Esophagus muscularis mucosa (tissue), 4 donors: ENCODE measurements at places on chromosomes 7 and 10. TPM values are rescaled to one million over a fixed set of nuclear protein-coding genes. Genes with fewer than 3 reads are reported as not detected.

Gene ZC3HAV1L
- total RNA-seq, result 7.0 TPM

Gene GNG11
- total RNA-seq, result 19.9 TPM

Gene USP6NL
- 10.4 TPM for total RNA-seq

Gene UNC5B
- total RNA-seq, result 2.1 TPM

Gene SEMA4G
- total RNA-seq, result 1.7 TPM

- H3K27ac ChIP-seq, result no peak overlapping the region
- H3K4me1 ChIP-seq, result no peaks in the 10 kb centered on the region
- H3K4me3 ChIP-seq, result no peak overlapping the region
- no peaks in the 10 kb centered on the region for H3K27me3 ChIP-seq
- DNase-seq, result no peak
- H3K36me3 ChIP-seq, result no peaks in the 10 kb centered on the region
Measured at GRCh38 chr10:3365630-3366029, 193.0 kb upstream of the PITRM1 start.

GRCh38 chr7:10192074-10192473 is 781.6 kb upstream of the PHF14 start:
- no peak overlapping the region for H3K27ac ChIP-seq
- H3K36me3 ChIP-seq, result no peaks in the 10 kb centered on the region
- no peak for DNase-seq
- H3K4me1 ChIP-seq, result peaks cover 5% of the 10 kb centered on the region
- no peak overlapping the region for H3K4me3 ChIP-seq
- H3K27me3 ChIP-seq, result no peaks in the 10 kb centered on the region

DNA sequence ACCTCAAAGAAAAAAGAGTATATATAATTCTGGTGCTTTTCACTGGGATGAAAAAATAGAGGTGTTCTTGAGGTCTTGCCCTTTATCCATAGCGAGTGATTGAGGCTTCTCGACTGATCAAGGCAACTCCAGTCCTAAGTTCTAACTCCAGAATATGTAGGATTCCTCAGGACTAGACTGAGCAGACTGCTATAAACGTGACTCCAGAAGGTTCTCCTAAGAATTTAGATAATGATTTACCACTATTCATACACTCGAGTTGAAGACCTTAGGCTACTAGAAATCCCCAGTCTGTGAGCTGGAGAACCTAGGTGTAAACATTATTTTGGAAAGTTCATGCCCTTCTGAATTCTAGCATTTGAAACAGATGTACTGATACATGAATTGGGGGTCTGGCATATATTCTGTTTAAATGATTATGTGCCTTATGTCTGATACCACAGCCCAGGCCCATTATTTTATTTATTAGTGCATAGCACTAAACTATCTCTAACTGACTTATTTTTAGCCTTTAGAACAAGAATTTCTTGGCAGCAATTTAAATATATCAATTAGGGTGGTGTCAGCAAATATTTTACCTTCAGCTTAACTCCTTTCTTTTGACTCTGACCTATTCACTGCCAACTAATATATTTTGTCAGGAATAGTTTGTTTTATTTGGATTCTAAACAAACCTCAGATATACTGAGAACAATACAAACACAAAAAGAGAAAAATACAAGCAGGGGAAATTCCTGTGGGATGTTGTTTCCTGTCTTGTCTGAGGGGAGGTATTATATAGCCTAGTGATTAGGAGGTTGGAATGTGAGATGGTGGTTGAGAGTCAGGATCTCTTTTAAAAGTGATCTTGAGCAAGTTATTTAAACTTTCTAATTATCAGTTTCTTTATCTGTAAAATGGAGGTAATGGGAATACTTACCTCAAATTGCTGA is 75.8 kb downstream of the PODXL start:
- no peak overlapping the region for H3K4me3 ChIP-seq
- no peak overlapping the region for H3K27ac ChIP-seq
- DNase-seq, result no peak
- H3K4me1 ChIP-seq, result peaks cover 4% of the 10 kb centered on the region
- no peaks in the 10 kb centered on the region for H3K27me3 ChIP-seq
- H3K36me3 ChIP-seq, result peaks cover 27% of the 10 kb centered on the region

DNA sequence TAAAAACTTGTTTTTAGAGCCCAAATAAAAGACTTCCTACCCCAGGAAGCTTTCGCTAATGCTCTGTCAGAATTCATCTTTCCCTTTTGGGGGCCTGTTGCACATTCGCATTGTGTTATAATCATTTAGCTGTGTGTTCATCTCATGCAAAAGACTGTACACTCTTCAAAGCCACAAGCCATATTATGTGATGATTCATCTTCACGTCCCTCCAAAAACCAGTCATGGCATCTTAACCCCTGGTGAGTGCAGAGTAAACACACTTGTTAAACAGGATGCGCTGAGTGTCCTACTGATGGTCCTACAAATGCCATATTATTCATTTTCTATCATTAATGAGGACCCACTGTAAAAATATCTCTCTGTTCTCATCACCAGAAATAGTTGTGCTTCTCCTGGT is 235.4 kb downstream of the KIAA1217 start:
- peaks cover 14% of the 10 kb centered on the region for H3K4me1 ChIP-seq
- no peak overlapping the region for H3K4me3 ChIP-seq
- DNase-seq, result no peak
- H3K27me3 ChIP-seq, result no peaks in the 10 kb centered on the region

GRCh38 chr7:111050875-111051416 is 40.0 kb upstream of the LRRN3 start:
- no peak overlapping the region for H3K4me3 ChIP-seq
- H3K27me3 ChIP-seq, result no peaks in the 10 kb centered on the region
- no peak overlapping the region for H3K27ac ChIP-seq
- no peaks in the 10 kb centered on the region for H3K4me1 ChIP-seq
- no peaks in the 10 kb centered on the region for H3K36me3 ChIP-seq

DNA sequence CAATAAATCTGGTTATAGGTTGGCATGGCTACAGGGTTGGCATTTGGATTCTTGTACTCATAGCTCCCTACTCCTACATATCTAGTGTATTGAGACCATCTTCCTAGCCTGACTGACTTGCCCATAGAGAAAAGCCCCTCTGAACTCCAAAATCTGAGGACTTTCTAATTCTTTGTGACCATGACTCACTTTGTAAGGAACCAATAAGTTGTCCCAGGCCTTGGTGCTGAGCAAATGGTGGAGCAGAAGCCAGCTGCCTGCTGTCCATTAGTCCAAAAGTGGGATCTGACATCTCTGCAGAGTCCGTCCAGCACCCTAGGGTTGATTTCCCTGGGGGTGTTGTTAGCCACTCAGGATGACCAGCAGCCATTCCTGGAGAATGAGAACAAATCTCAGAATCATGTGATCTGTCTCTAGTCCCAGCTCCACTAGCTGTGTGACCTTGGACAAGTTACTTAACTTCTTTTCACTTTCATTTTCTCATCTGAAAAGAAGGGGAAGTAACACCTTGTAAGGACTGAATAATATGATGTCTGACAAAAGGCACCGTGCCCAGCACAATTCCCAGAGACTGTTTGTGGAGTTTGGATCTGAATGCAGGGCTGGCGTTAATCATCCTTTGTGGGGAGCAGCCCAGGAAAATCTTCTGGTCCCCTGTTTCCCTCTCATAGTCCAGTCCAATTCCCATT is 44.1 kb downstream of the MTURN start:
- no peak overlapping the region for H3K27ac ChIP-seq
- no peak overlapping the region for H3K4me3 ChIP-seq
- peaks cover 80% of the 10 kb centered on the region for H3K4me1 ChIP-seq
- no peaks in the 10 kb centered on the region for H3K27me3 ChIP-seq
- DNase-seq, result no peak

DNA sequence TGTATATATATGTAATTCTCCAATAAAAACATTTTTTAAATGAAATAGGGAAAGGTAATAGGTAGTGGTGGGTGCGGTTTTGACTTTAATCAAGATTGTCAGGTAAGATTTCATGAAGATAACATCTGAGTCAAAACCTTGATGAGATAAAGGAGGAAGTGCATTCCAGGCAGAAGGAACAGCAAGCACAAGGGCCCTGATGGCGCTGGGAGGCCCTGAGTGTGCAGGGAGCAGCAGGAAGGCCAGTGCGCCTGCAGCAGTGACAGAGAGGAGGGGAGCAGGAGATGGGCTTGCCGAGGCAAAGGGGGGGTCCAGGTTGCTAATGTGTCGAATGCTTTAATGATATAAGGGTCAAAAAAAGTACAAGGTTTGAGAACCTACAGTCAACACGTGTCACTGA is 69.8 kb downstream of the GNA12 start:
- no peak for DNase-seq
- H3K27ac ChIP-seq, result no peak overlapping the region
- no peaks in the 10 kb centered on the region for H3K36me3 ChIP-seq
- no peak overlapping the region for H3K4me3 ChIP-seq
- H3K4me1 ChIP-seq, result no peaks in the 10 kb centered on the region
- no peaks in the 10 kb centered on the region for H3K27me3 ChIP-seq

GRCh38 chr7:325051-325798 is 35.3 kb downstream of the FOXL3 start:
- H3K27ac ChIP-seq, result no peak overlapping the region
- no peak overlapping the region for H3K4me3 ChIP-seq
- H3K36me3 ChIP-seq, result no peaks in the 10 kb centered on the region
- H3K4me1 ChIP-seq, result peaks cover 13% of the 10 kb centered on the region

DNA sequence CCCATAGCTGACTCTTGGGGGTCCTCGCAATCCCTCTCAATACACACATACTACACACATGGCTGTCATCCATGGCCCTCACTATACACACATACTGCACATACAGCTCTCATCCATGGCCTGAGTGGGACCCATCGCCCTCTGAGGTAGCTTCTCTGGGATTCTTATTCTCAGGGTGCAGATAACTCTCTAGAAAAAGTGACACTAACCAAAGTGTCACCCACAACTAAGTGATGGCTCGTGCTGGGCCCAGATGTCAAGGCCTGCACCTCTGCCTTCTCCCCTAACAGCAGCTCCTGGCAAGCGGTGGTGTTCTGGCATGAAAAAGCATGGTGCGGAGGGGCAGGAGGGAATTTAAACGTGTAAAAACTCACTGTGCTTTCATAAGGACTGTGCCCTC is 62.7 kb upstream of the ZPBP start:
- H3K27me3 ChIP-seq, result peaks cover 10% of the 10 kb centered on the region
- DNase-seq, result no peak
- no peaks in the 10 kb centered on the region for H3K4me1 ChIP-seq
- no peaks in the 10 kb centered on the region for H3K36me3 ChIP-seq

DNA sequence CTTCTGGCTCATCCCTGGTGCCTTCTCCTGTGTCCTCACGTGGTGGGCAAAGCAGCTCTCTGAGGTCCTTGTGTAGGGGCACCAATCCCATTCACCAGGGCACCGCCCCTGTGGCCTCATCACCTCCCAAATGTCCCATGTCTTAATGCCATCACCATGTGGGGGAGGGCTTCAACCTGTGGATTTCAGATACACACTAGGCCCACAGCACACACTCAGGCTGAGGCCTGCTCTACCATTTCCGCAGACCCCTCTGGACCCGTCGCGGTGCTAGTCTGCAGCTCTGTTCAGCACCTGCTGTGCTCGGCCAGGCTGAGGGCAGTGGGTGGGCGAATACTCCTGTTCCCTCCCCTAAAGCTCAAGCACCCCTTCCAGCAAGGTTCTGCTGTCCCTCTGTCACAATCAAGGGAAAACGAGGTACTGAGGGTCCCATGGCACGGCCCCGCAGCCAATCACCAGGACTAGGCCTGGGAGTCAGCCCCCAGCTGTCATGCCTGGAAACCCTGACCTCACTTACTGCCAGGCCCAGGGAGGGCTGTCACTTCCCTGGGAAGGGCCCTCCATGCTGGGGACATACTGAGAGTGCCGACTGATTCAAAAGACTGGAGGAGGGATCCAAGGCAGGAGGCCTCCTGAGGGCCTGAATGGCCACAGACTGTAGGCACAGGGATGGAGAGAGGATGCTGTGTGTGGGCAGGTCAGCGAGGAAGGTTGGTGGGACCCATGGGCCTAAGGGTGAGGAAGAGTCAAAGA is 123.8 kb upstream of the RET start:
- H3K27me3 ChIP-seq, result peaks cover 9% of the 10 kb centered on the region
- DNase-seq, result peak; percentile 80
- H3K27ac ChIP-seq, result no peak overlapping the region
- H3K4me1 ChIP-seq, result peaks cover 12% of the 10 kb centered on the region

GRCh38 chr10:90417476-90418210 is 440.2 kb downstream of the HTR7 start:
- no peaks in the 10 kb centered on the region for H3K36me3 ChIP-seq
- no peaks in the 10 kb centered on the region for H3K4me1 ChIP-seq
- no peak overlapping the region for H3K27ac ChIP-seq
- no peak overlapping the region for H3K4me3 ChIP-seq
- no peak for DNase-seq

GRCh38 chr7:158414002-158414401 is 173.6 kb downstream of the PTPRN2 start:
- DNase-seq, result no peak
- no peak overlapping the region for H3K4me3 ChIP-seq
- no peaks in the 10 kb centered on the region for H3K4me1 ChIP-seq
- H3K36me3 ChIP-seq, result no peaks in the 10 kb centered on the region

GRCh38 chr7:17640730-17641377 is 299.4 kb downstream of the SNX13 start:
- H3K36me3 ChIP-seq, result no peaks in the 10 kb centered on the region
- DNase-seq, result no peak
- H3K4me1 ChIP-seq, result peaks cover 6% of the 10 kb centered on the region
- H3K4me3 ChIP-seq, result no peak overlapping the region
- H3K27ac ChIP-seq, result no peak overlapping the region
- H3K27me3 ChIP-seq, result no peaks in the 10 kb centered on the region

GRCh38 chr10:89518108-89518507 is 17.3 kb downstream of the SLC16A12 start:
- H3K27ac ChIP-seq, result peak overlapping the region; percentile 56
- H3K4me1 ChIP-seq, result peaks cover 40% of the 10 kb centered on the region
- H3K36me3 ChIP-seq, result no peaks in the 10 kb centered on the region
- DNase-seq, result no peak

DNA sequence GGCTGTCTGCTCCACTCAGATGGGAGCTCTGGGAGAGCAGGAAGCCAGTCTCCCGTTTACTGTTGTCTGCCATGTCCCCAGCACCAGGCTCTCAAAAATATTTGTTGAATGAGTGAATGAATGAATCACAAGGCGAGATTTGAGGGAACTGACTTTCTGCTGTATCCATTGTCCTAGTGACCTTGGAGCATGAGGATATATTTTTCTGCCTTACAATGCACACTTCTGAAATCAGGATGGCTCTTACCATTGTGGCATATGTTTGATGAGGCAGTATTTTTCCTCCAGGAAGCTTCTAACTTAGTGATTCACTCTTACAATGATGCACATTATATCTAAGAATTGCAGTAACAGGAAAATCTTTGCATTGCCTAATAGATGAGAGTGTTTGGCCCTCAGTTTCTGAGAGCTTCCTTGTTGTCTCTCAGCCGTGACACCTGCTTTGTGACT is 136.4 kb downstream of the RPS24 start:
- no peak overlapping the region for H3K4me3 ChIP-seq
- no peak for DNase-seq
- H3K27ac ChIP-seq, result no peak overlapping the region
- no peaks in the 10 kb centered on the region for H3K27me3 ChIP-seq

DNA sequence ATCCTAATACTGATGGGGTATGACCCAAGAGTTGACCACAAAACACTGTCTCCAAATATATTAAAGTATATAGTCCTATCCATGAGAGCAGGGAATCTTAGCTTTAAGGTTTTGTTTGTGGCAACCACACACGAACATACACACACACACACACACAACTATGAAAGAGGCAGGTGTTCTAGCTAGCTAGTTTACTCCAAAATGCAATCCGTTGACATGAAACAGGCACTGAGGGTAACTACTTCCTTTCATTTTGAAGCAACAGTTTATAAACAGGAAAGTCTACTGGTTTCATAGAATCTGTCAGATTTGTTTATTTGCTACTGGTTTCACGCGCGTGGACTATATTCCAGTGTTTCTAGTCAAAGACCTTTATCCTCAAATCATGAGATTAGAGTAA is 14.8 kb downstream of the HTR5A start:
- H3K36me3 ChIP-seq, result no peaks in the 10 kb centered on the region
- no peaks in the 10 kb centered on the region for H3K4me1 ChIP-seq
- H3K27me3 ChIP-seq, result no peaks in the 10 kb centered on the region
- no peak overlapping the region for H3K27ac ChIP-seq
